Left forelimb (tissue), 1 donor: ENCODE measurements at places on chromosomes 5 and 9.

DNA sequence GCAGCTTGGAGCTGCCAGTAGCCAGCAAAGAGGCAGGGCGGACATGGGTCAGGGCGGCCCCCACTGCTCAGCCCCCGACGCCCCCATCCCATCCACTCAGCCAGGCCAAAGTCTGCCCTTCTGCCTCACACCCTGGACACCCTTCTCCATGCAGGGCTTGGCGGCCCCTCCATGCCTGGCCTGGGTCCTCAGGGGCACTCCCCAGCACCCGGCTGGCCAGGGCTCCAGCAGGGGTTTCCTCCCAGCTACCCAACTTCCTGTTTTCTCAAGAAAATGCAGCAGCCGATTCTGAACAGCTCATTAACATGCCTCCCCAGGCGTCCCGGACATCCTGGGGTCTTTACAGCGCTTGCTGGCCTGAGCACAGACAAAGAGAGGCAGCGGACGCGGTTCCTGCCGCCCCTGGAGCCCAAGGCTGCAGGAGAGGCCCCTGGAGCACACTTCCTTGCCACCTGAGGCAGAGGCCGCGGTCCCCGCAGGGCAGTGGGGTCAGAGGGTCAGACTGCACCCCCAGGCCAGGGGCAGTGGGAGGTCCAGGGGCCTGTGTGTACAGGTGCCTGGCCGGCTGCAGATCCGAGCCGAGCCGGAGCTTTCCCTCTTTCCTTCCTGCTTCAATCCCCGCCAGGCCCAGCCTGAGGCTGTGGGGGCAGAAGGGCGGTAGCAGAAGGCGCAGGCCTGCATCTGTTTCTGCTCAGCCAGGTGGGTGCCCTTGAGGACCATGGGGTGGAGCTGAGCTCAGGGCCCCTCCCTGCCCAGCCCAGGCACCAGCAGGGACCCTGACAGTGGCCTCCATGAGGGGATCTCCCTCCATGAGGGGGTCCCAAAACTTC is 18.7 kb upstream of the NRARP start:
- peak; percentile 64 for DNase-seq

GRCh38 chr9:126667190-126668055 is 53.7 kb downstream of the LMX1B start:
- no peak for DNase-seq

- DNase-seq, result no peak
Measured at GRCh38 chr5:169296419-169297143, 4.4 kb downstream of the SLIT3 start.

GRCh38 chr9:78026416-78026815 is 5.2 kb downstream of the GNAQ start:
- DNase-seq, result no peak

DNA sequence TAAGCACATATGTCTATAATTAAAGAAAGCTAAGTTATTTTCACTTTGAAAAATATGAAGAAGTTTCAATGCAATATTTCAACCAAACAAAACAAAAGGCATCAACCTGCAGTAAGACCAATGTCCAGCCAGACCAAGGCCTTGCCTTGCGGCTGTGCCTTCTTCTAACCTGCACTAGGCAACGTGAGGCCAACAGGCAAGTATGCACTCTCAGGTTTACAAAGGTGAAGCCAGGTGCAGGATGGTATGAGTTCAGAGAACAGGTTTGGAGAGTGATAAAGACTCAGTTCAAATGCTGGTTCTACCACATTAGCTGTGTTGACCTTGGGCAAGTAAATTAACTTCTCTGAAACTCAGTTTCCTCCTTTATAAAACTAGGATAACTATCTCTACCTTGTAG is 79.3 kb downstream of the KLHL3 start:
- DNase-seq, result no peak

DNA sequence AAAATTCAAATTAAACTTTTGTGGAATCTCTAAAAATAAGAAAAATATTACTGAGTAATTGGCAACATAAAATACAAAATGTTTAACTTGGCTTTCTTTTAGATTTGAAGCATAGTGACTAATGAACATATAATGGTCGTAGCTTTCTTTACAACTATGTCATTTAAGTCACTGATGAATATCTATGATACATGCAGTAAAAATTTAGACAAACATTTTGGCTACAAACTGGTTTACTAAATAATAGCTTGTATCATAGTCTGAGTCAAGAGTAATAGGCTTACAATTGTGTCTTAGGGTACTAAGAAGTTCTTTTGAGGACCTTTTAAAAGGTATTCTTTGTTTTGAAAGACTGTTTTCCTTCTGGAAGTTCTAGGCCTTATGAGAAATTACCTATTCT is 2.0 kb upstream of the APC start:
- no peak for DNase-seq

DNA sequence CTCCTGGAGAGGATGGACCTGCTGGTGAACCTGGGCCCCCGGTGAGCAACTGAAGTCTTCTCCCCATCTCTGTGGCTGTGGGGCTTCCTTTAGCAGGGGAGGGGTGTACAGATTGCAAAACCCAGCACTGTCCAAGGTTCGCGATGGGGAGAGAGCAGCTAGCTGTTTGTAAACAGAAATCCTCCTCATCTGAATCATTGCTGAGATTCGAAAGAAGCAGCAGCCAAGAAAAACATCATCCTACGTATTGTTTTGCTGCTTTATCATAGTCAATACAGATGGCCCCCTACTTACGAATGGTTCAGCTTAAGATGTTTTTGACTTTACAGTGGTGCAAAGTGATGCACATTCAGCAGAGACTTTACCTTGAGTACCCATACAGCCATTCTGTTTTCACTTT is 80.0 kb upstream of the TGFBR1 start:
- no peak for DNase-seq

GRCh38 chr5:170491479-170491878 is 12.3 kb upstream of the KCNIP1 start:
- DNase-seq, result no peak

- no peak for DNase-seq
Measured at GRCh38 chr5:32241034-32241783, 67.1 kb upstream of the GOLPH3 start.

DNA sequence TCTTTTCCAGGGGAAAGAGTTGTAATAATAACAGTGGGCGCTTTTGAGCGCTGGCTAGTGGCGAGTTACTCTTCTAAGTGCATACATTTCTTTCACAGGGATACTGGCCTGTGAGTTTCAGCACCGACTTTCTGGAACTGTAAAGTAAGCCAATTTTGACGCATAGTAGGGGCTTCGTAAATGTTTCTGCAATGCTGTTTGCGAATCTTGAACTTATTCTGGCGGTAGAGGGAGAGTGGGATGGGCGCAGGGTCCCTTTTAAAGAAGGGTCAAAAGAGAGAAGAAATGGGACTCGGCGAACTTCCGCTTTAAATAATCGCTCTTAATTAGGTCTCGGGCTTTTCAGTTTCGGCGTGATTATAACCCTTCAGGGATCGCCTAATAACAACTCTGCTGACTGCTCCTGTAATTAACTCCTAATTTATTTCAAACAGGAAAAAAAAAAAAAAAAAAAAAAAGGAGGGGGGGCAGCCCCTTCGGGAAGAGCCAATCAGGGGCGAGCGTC is 351 bp upstream of the MSX2 start:
- no peak for DNase-seq

DNA sequence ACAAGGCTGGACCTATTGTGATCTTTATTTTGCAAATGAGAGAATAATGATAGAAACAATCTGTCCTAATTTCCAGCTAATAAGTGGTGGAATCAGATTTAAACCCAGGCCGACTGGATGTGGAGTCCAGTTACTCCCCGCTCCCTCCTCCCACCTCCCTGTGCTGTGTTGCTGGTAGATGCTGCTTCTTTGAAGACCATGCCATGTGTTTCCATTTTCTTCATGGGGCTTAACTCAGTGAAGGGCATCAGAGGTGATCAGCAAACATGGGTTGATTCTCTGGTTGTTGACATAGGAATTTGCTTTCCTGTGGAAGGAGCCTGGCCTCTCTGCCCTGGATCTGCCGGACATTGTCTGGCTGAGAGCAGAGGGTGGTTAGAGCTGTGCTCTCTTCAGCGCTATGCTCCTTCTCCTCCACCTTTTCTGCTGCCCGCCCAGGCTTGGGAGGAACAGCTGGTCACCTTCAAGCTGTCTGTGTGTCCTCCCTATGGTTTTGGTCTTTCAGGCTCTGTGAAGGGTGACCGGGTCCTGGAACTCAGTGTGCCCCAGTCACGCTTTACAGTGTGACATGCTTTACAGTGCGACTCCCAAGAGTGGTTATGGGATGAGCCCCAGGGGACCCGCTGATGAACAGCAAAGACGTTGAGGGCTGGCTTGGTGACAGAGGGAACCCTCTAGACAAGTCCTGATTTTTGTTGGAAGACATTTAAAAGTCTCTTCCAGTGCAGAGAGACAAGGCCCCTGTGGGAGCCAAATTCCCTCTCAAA is 68.4 kb upstream of the RPS23 start:
- no peak for DNase-seq

DNA sequence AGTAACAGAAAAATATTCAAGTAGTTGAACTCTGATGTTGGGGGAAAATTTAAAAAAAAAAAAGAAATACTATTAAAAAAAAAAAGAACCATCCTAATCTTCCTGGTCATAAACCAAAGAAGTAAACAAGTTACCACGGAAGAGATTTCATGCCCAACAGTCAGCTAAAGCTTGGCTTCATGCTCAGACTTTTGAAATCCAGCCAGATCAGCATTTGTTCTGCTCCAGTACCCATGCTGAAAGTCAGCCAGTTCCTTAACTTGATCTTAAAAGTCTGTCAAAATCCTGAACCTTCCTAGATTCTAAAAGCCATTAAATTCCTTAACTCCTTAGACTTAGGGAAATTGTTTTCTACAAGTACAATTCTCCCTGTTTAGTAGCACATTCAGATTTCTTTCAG is 908.7 kb upstream of the CDH9 start:
- DNase-seq, result no peak

GRCh38 chr9:105475302-105475701 is 27.5 kb downstream of the FSD1L start:
- DNase-seq, result no peak

DNA sequence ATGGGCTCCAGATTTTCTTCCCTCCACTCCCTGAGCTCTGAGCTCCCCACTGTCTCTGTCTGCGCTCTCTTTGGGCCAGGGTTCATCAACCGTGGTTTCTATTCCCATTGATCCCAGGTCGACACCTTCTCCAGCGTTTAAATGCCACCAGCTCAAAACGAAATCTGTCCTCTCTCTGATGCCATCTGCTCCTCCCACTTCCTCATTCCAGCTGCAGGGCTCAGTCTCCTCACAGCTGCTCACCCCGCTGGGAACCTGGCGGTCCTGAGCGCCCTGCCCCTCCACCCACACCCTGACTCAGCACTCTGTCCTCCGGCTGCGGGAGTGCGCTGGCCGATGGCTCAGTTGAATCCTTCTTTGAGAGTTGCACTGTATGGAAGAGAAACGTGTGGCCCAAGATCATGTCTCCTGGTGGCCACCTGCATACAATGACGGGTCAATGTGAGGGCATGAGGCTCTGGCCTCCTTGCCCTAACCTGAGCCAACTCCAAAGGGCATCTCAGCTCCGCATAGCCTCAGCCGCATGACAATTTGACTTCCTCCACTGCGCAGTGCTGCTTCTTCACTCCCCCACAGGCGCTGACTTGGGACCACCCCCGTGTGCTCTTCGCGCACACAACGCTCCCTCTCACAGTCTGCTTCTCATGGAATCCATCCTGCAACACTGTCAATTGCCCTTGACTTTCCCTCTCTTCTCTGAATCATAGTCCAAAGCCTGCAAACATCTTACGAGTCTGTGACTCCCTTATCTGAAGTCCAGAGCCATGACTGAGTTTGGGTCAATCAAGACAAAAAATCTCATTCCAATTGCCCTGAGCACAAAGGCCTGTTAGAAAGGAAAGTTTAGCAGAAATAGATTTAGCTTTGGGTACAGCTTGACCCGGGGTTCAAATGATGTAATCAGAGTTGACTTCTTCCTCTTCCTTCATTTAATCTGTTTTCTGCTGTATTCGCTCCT is 82.4 kb downstream of the PTCH1 start:
- DNase-seq, result no peak

DNA sequence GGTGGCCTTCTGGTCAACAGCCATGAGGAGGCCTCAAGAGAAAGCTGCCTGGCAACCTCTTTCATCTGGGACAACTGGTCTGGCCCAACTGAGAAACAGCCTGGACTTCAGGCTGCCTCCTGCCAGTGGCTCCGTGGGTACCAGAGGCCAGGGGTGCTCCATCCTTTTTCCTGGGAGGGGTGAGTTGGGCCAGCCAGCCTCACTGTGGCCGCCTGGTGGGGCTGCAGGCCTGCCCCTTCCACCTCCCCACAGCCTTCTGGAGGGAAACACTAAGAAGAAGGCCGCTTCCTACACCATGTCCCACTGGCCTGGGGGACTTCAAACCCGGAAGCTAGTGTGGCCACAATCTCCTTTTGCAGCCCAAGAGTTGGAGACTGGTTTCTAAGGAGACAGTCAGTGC is 13.8 kb upstream of the NKD2 start:
- DNase-seq, result peak; percentile 49

- DNase-seq, result no peak
Measured at GRCh38 chr5:88746438-88746882, 136.5 kb downstream of the MEF2C start.

DNA sequence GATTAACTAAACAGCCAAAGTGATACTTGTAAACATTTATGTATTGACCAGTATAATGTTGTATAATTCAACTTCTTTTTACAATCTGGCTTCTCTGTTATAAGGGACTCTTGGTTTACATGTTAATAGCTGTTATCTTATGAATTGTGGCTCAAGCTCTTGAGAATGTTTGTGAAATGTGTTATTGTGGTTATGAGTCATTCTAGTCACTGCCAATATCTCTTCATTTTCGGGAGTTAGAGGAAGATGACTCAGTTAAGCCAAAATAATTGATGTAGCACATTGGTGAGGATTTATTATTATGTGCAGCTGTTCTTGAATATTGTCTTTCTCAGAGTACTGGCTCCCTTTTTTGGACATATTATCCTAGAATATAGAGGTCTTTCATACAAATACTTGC is 655.2 kb upstream of the RIOK2 start:
- no peak for DNase-seq

- no peak for DNase-seq
Measured at GRCh38 chr5:116288524-116288923, 203.7 kb downstream of the COMMD10 start.

DNA sequence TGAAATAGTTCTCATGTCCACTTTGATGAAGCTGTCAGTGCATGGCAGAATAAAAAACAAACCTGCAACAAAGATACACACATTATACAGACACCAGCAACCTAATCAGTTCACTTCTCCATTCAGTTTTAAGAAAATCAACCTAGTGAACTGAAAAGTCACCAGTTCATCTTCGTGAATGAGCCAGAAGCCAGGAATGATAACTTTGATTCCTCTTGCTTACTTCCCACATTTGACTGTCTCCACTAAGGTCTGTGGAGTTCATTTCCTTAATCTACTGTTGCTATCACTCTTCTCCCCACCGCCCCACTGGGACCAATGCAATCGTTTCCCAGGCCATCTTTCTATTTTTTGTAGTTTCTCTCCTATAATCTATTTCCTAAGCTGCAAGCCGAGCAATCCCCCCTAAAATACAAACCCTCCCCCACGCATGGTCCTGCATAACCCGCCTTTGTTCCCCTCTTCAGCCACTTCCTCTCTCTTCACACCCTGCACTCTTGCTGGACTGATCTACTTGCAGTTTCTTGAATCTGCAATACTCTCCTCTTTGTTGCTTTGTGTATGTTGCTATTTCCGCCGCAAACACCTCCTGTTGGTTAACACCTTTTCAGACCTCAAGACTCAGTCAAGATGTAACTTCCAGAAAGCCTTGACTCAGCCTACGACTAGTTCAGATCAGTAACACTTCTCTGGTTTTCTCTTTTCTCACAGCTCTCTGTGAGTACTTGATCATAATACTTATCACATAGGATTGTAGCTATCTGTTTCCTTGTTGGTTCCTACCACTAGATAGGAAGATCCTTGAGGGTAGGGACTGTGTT is 16.6 kb downstream of the STOM start:
- no peak for DNase-seq
